ENCODE measurements at places on chromosomes 16 and 17.

GRCh38 chr16:57427824-57428223 lies 19.4 kb downstream of the CIAPIN1 start:
- peaks cover 6% of the 10 kb centered on the region for H3K4me1 ChIP-seq
- H3K27me3 ChIP-seq: no peaks in the 10 kb centered on the region
- no peak overlapping the region for H3K27ac ChIP-seq
- no peak overlapping the region for H3K4me3 ChIP-seq

- H3K4me3 ChIP-seq: peak overlapping the region; percentile 97
- H3K4me1 ChIP-seq: peaks cover 45% of the 10 kb centered on the region
- H3K36me3 ChIP-seq: peaks cover 73% of the 10 kb centered on the region
- peak; percentile 95 for DNase-seq
Observed at GRCh38 chr17:4945176-4945943, 3.0 kb downstream of the PFN1 start.

- no peak overlapping the region for H3K27ac ChIP-seq
- no peaks in the 10 kb centered on the region for H3K36me3 ChIP-seq
- no peaks in the 10 kb centered on the region for H3K4me1 ChIP-seq
- no peak overlapping the region for H3K4me3 ChIP-seq
- H3K27me3 ChIP-seq: no peaks in the 10 kb centered on the region
Observed at GRCh38 chr16:65783709-65784474, 582.6 kb upstream of the CDH5 start.

GRCh38 chr17:65794572-65794971 lies 233.1 kb upstream of the AXIN2 start:
- H3K4me3 ChIP-seq: no peak overlapping the region
- peaks cover 5% of the 10 kb centered on the region for H3K27me3 ChIP-seq
- H3K4me1 ChIP-seq: peaks cover 10% of the 10 kb centered on the region
- H3K27ac ChIP-seq: no peak overlapping the region
- DNase-seq: peak; percentile 12

- no peak overlapping the region for H3K27ac ChIP-seq
- H3K27me3 ChIP-seq: no peaks in the 10 kb centered on the region
- H3K4me1 ChIP-seq: peaks cover 30% of the 10 kb centered on the region
Observed at GRCh38 chr16:70410734-70411133, 28.2 kb downstream of the ST3GAL2 start.

Data from activated CD8-positive, alpha-beta T cell treated with anti-CD3 and anti-CD28 coated beads for 36 hours (primary cell).